GM23248 (cell line): ENCODE measurements at places on chromosomes 16 and 17.

DNA sequence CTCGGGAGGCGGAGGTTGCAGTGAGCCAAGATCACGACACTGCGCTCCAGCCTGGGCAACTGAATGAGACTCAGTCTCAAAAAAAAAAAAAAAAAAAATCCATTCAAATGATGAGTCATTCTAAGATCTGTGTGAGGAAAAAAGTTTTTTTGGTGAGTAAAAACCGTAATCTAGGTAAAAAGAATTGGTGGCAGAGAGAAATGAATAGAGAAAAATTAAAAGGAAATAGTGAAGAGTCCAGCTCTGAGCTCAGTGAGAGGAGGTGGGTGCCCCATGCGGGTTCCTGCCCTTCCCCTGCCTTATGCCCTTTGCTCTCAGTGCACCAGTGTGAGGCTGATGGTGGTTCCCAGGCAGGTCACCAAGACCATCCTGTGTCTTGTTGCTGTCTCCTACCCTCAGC, 20.9 kb downstream of the GAN start:
- DNase-seq = peak; percentile 6

- peak; percentile 67 for DNase-seq
Measured at GRCh38 chr16:3458278-3458851, 14.9 kb downstream of the NAA60 start.

GRCh38 chr17:10513299-10514067, 4.9 kb downstream of the MYH1 start:
- peak; percentile 38 for DNase-seq

DNA sequence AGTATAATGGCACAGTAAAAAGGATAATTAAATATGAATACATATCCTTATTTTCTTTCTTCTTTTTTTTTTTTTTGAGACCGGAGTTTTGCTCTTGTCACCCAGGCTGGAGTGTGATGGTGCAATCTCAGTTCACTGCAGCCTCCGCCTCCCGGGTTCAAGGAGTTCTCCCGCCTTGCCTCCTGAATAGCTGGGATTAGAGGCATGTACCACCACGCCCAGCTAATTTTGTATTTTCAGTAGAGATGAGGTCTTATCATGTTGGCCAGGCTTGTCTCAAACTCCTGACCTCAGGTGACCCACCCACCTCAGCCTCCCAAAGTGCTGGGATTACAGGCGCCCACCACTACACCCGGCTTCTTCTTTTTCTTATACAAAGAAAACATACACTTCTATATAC, 12.0 kb downstream of the GABARAPL2 start:
- DNase-seq = no peak

DNA sequence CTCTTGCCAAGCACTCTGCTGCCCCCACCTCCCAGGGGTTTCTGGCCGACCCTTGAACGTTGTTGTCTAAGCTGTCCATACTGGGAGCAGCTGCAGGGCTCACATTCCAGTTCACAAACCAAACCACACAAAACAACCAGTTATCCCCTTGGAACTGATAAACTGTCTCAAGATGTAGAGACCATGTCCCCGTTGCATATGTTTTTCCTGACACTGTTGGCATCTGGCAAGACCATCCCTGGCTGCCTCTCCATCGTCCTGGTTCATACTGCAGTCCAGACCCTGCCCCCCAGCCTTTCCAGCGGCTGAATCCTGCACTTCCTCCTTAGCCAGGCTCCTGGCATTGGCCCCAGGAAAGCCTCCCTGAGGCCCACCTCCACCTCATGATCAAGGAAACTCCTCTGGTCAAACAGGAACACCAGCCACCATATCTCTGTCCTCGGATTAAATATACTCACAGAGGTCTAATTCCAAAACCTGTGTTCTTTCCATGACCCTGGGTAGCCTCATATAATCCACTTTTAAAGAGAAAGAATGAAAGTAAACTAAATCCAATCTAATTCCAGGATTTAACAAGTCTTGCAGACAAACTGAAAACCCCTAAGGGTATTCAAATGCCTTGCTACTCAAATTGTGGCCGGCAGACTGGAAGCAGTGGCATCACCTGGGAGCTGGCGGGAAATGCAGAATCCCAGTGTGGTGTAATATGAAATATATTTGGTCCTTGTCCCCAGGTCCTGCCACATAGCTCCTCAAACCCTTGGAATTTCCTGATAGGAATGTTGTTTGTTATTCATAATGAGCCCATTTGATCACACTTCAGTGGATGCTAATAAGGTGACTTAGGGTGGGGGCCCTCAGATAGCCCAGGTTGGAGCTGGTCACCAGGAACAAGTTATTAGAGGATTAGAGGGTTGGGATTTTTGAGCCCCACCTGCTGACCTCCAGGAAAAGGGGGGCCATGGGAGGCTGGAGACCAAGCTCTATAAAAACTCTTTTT, 14.2 kb downstream of the GAS7 start:
- DNase-seq = no peak

- peak; percentile 47 for DNase-seq
Measured at GRCh38 chr17:36705874-36706731, 104.7 kb downstream of the MRM1 start.

GRCh38 chr16:31698901-31699300, 171.2 kb downstream of the AHSP start:
- DNase-seq = no peak

- no peak for DNase-seq
Measured at GRCh38 chr17:72429066-72429638, 308.3 kb downstream of the SOX9 start.

DNA sequence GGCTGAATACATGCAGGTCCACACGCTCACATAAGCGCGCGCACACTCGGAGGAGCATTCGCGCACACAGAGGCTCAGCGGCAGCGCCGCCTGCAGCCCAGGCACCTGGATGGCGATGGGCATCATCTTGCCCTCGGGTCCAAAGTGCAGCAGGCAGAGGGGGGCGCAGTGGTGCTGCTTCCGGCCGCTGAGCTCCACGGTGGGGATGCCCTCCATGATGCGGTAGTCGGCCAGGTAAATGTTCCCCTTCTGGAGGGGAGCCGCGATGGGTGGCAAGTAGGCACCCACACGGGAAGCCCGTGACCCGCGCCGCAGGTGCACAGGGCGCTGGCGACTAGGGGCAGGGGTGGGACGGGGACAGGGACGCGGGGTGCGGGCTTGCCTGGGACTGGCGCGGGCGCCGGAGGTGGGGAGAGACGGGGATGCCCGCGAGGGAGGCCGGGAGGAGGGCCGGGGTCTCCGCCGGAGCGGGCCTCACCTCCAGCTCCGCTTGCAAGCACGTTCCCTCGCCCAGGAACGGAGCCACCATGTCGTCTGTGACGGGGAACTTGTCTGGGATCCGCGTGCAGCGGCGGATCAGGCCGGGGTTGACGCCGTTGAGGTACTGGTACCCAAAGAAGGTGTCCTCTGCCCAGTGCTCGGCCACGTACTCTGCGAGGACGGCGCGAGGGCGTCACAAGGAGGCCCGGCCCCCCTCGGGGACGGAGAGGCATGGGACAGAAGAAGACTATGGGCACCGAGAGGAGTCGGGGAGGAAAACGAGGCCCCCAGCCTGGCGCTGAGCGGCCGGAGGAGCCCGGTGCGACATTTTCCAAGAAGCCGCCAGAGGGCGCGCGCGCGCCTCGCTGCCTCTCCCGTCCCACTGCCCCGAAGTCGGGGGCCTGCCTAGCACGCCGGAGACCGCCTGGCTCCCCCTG, 8.0 kb downstream of the ALOX12B start:
- peak; percentile 68 for DNase-seq

DNA sequence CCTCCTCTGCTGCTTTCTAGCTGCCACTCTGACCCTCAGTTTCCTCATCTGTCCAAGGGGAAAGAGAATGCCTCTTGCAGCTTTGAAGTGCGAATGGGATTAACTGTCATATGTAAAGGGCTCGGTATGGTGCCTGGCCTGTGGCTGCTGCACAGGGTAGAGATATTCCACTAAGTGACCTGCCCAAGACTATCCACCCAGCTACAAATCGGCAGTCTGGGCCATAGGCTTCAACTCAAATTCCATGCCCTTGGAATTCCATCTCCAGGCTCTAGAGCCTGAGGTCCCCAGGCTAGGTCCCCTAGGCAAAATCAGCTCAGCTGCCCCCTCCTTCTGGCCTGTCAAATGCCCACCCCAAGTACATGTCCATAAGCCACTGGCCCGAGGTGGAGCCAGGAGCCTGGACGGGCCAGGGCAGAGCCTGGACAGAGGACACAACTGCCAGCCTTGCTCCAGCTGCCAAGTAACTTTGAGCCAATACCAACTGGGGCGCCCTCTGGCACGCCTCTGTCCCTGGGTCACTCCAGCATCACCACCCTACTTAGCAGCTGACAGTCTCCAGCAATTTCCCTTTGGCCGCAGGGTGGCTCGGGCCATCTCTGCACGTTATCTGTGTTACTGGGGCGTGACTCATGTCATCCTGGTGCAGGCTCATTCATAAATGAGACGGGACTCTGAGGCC, 57.2 kb downstream of the SDK2 start:
- peak; percentile 22 for DNase-seq

GRCh38 chr16:58127033-58127556, 2.1 kb downstream of the CFAP20 start:
- DNase-seq = peak; percentile 85

DNA sequence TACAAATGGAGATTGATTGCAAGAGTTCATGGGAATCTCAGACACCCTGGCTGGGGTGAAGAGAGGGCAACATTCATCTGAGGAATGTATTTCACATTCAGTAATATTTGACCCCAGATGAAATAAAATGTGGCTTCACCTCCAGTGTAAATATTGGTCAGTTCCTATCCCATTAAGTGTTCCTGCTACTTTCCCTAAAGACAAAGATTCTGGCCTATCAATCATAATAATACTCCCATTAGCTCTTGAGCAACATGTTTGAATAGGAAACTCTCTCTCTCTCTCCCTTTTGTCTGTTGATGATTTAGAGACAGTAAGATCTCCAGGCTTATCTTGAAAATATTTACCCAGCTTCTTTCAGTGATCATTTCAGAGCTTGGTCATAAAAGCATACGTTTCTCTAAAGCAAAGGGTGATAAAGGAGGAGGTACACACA, 70.1 kb downstream of the KCNJ2 start:
- no peak for DNase-seq

DNA sequence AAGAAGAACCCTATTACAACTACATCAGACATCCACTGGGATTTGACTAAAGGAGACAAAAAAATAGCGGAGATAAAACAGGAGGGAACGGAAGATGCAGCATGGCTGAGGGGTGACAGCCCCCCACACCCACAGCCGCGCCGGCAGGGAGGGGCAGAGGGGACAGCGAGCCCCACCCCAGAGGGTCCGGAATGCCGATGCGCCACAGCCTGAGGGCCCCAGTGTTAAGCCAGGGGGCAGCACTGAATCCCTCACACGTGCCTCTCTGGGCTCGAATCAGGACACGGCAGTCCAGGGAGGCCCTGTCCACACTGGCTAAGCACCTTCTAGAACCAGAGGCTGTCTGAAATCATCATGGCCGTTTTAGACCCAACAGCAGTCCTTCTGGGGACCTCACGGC, 18.8 kb downstream of the MAP1LC3B start:
- no peak for DNase-seq

- no peak for DNase-seq
Measured at GRCh38 chr17:72165192-72165866, 44.5 kb downstream of the SOX9 start.

DNA sequence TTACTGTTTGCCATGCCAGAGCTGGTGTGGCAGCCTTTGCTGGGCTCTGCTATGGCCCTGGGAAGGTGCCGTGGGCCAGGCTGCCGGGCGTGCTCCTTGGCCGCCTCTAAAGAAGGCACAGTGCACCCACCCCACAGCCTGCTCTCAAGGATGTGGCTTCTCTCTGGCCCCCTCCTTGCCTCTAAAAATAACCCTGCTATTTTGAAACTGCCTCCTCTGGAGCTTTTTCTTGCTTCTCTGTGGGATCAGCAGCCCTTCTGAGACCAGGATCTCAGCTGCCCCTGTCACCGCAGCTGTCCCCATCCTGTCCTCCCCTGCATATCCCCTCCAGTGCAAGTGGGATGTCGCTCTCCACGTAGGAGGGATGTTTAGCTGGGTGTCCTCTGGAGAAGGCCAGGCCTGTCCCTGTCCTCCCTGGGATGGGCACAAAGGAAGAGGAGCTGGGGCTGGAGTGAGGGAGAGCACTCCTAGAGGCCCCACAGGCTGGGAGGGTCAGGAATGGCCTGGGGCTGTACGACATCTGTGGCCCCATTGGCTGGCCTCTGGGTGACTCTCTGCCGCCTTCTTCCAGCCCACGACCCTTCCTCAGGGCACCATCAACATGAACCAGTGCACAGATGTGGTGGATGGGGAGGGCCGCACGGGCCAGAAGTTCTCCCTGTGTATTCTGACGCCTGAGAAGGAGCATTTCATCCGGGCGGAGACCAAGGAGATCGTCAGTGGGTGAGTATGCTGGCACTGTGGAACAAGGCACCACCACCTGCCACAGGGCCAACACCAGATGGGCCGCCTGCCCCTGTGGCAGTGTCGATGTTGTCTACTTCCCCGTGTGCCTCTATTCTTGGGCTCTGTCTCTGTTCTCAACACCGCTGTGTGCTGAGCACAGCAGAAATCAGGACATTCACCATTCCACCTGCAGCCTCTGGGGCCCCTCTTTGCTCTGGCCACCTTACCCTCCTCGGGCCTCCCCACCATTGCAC, 79.7 kb downstream of the PLD6 start:
- no peak for DNase-seq

DNA sequence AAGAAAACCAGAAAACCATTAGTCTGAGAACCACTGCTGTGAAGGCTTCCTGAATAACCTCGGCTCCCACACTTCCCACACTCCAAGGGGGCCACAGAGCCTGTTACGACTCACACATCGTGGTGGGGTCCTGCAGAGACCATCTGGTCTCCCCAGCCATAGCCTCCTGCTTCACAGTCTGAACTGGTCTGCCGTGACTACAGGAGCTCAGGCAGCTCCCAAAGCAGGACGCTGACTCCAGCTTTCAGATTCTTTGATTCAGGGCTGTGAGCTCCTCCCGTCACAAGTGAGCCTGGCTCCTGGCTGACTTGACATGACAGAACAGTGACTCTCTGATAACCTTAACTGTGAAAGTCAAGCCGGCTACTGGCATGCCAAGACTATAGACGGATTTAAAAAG, 37.8 kb downstream of the CYB5D2 start:
- DNase-seq = no peak

DNA sequence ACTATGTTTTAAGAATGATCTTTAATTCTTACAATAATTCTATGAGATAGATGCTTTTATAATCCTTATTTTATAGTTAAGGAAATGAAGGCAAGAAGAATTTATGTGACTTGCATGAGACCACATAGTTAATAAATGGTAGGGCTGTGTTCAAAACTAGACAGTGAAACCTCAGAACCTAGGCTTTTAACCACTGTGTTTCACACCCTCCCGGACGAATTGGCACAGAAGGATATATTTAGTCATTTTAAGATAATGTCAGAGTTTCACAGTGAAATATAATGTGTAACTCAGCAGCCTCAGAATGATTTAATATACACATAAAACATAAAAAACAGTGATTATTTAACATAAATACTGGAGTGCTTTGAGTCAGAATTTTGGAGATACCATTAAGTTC, 57.0 kb downstream of the NSRP1 start:
- no peak for DNase-seq

DNA sequence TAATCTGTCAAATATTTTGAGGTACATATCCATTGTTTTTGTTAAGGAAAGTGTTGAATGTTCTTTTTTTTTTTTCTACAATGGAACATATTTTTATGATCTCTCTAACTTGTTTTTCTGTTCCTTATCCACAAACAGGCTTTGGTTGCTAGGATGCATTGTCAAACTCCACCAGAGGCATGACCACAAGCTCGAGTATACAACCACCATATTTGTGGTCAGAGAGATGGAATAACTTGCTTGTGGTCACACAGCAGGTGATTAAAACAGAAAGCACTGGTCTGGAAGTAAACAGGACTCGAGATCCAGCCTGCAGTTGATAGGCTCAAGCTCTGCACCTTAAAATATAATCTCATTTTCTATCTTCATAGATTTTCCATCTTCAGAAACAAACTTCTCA, 105.8 kb upstream of the ADAMTS18 start:
- DNase-seq = peak; percentile 19

GRCh38 chr17:80112471-80113032, 11.2 kb downstream of the GAA start:
- no peak for DNase-seq
